NCI-H1417 treated with DMSO at 0.1 percent for 48 hours (cell line): ENCODE measurements at places on chromosomes 5 and 9.
A peak's percentile ranks its signal among the peaks of the same experiment; 100 is the strongest.

DNA sequence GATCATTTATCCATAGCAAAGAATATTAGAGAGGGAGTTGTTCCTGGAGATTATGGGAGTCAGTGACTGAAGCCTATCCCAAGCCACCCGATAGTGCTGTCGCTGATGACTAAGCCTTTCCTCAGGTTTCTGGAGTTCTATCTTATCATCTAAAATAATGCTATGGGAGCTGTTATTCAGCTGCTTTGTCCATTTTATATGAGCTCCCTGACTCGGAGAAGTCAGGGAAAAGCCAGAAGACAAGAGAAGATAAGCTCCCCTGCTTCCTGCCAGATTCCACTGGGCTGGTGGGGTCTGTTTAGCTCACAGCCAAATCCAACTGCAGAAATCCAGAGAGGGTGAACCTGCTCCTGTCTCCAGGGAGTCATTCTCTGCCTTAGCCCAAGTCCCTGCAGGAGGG is 148.2 kb downstream of the DROSHA start:
- no peak for DNase-seq

DNA sequence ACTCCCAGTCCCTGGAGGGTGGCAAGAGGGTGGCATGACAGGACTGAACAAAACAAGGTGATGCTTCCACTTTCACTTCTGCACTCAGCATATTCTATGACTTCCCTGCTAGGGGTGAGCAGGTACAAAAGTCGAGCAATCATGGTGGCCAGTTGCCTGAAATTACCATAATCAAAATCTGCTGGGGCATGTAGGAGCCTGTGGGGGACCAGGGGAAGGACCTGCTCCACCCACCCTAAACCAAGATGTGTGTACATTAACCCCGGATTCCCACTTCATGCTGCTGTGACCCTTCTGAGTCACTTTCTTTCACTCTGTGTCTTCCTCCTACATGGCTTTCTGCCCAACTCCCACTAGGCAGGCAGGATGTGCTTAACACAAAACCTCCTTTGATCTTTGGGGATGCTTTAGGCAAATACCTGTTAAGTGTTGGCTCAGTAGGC is 73.3 kb upstream of the PHF24 start:
- no peak for DNase-seq

- DNase-seq = no peak
Observed at GRCh38 chr9:127972236-127972871, 8.4 kb downstream of the EEIG1 start.

DNA sequence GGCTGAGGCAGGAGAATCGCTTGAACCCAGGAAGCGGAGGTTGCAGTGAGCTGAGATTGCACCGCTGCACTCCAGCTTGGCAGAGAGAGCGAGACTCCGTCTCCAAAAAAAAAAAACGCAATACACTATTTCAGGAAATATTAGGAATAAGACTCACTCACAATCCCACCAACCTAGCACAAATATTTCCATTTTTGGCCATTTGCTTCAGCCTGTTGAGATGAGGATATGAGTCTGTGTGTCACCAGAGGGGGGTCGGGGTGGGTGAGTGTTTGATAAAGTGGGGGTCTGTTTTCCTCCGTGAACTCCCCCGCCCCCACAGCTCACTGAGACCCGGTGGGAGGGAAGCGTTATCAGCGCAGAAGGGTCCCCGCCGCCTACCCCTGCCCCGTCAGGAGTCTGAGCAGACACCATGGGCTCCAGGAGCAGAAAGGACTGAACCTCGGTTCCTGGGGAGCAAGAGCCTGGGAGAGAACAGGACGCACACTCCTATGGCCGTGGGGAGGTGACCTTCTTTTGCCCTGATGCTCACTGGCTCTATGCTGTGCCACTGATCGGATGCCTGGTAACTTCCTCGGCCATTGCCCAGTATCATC is 153.8 kb upstream of the PHYKPL start:
- DNase-seq = no peak

DNA sequence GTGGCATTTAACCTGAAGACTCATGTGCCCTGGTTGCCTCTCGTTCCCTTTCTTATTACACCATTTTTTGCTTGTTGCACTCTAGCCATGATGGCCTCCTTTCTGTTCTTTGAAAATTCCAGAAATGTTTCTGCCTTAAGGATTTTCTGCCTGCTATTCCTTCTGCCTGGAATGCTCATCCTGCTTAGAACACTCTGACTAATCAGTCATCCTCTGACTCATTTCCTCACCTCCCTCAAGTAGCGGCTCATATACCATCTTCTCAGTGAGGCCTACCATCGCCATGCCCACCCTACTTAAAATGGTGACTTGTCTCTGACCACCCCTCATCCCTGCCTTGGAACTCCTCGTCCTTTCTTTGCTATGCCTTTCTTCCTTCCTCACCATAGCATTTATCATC is 68.8 kb downstream of the KIF4B start:
- DNase-seq = no peak

GRCh38 chr9:72952914-72953313 is at the start of gene ALDH1A1:
ALDH1A1 (minus strand) TSS chr9:72953053; CDS start chr9:72953000, 53 bp downstream.
- DNase-seq = peak; percentile 49

DNA sequence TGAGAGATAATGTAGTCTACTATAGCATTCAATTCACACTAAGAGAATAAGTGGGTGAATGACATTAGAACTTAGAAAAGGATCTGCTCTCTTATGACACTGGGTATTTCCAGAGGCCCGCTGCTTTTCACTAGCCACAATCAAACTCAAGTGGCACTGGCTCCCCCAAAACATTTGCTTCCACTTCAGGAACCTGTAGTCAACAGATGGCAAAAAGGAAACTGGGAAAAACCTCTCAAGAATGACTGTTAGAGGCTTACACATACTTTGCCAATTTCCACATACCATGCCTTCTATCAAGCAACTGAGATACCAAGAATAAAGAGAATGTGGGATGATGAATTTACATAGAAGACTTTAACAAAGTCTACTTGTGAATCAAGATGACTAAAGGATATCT is 11.2 kb downstream of the POC5 start:
- DNase-seq = no peak

GRCh38 chr9:32590898-32591297 is 17.9 kb upstream of the NDUFB6 start:
- no peak for DNase-seq

DNA sequence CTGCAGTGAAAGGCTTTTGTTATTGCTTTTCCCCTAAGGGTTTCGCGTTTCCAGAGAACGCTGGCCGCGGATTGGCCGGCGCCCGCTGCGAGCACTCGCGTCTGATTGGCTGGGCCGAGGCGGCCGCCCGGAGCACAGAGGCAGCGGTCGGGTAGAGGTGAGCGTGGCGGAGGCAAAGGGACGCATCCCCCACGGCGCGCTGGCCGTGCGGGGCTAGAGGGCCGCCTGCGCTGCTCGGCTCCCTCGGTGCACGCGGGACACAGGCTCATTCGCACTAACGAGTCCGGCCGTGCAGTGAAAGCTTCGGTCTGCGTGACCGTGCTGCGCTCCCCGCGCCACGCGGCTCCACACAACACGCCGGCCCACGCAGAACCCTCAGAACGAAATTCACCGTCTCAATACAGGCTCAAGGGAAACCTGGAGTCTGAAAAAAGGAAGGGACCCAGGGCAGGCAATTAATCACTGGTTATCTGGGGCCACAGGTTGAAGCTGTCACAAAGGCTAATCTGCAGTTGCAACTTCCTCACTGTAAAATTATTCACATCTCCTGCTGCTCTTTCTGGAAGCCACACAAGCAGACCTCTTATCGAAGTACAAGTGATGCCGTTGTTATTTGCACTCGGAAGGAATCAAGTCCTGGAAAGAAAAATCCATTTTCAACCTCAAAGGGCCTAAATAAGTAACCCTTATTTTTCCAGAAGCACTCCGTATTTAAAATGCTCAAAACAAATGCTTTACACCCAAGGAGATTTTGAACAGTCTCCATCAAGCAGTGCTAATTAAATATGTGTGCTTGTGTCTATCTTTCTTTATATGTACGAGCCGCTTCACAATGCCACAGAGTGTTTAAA is 94.6 kb downstream of the ZNF608 start:
- peak; percentile 45 for DNase-seq

DNA sequence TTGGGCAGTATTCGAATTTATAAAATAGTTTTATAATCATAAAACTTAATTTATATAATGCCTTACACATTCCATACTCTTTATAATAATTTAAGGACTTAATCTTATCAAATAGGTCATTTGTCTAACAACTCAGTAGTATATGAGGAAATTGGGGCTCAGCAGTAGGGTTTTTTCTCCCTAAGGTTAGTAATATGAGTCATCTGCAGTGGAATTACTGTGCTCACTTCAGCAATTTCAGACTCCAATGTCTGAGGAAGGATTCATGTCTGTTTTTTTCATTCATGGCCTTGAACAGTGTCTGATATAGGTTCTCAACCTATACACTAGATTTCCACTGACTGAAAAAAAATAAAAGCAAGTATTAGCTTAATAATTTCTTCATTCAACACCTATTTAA is 7.4 kb downstream of the DMRTA1 start:
- DNase-seq = no peak

GRCh38 chr5:158375531-158375930 is 516.6 kb upstream of the CLINT1 start:
- no peak for DNase-seq

- no peak for DNase-seq
Observed at GRCh38 chr5:127602896-127603844, 45.7 kb upstream of the CTXN3 start.

DNA sequence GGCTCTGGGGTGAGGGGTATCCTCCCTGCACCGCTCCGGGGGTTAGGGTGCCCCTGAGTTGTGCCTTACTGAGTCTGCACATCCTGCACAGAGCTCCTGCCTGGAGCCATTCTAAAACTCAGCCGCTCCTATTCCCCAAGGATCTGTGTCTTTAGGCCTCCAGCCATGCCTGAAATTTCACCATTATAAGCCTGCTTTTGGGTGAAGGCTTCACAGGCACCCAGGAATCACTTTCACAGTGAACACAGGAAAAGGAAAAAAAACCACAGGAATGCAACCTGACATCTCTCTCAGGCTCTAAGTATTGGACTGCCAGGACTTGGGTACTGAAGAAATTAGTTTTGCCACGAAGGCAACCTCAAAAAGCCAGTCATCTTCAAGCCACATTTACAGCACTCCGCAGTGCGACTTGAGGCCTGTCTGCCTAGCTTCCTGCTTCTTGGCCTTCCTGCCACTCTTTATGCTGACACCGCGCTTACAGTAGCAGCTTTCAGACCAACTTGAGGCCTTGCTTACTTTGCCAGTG is 30.9 kb downstream of the GALNT10 start:
- no peak for DNase-seq

DNA sequence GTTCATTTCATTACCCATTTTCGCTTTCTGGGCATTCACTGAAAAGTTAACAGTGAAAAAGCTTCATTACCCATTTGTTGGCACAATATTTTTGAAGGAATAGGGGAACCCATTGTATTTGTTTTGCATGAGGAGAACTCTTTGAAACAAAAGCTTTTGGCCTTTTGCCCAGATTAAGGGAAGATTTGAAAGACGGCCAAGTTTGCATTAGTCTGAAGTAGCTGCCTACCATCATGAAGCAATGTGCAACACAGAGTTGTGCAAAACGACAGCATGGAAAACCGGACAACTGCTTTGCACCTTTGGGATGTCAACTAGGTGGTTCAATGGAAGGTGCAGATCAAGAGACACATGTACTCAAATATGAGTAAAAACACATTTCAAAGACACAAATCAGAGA is 84.9 kb downstream of the TRPM3 start:
- DNase-seq = no peak

GRCh38 chr9:134437403-134438194 is 111.3 kb downstream of the RXRA start:
- DNase-seq = no peak

DNA sequence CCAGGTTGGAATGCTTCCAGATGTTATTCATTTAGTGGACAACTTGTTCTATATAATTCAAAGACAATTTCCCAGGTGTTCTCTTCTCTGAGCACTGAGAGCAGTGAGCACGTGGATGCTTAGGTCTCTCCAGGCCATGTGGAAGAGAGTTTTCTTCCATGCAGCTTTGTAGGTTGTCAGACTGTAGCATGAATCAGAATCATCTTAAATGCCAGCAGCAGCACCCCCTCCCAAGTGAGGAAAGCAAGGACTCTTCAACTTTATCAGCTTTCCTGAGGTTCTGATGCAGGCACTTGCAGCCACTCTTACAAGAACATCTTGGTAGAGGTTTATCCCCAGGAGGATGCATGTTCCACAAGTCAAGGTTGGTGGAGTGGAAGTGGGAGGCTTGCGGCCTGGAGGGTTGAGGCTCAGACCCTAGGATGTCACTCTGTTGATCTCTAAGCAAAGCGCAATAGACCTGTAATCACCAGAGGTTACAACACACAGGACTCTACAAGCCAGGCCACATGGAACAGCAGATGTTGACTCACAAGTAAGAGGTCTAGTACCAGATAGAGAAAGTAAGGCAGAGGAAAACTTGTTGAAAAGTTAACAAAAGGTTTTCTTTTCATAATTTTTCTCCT is 47.7 kb downstream of the UGCG start:
- no peak for DNase-seq

- no peak for DNase-seq
Observed at GRCh38 chr9:132200706-132201105, 38.8 kb downstream of the NTNG2 start.

DNA sequence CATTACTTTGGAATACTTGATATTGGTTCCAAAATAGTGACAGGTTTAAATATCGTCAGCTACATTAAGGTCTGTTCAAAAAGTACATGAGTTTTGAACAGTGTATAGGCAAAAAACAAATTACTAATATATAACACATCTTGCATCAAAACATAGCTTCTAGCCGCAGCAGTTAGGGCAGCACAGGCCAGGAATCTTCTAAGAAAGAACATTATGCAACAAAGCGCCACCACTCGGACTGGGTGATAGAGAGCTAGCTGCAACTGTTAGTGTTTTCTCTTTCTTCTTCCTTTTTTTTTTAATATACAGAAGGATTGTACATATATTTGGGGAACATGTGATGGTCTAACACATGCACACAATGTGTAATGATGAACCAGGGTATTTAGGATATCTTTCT is 504.5 kb downstream of the NR2F1-AS1 start:
- no peak for DNase-seq

DNA sequence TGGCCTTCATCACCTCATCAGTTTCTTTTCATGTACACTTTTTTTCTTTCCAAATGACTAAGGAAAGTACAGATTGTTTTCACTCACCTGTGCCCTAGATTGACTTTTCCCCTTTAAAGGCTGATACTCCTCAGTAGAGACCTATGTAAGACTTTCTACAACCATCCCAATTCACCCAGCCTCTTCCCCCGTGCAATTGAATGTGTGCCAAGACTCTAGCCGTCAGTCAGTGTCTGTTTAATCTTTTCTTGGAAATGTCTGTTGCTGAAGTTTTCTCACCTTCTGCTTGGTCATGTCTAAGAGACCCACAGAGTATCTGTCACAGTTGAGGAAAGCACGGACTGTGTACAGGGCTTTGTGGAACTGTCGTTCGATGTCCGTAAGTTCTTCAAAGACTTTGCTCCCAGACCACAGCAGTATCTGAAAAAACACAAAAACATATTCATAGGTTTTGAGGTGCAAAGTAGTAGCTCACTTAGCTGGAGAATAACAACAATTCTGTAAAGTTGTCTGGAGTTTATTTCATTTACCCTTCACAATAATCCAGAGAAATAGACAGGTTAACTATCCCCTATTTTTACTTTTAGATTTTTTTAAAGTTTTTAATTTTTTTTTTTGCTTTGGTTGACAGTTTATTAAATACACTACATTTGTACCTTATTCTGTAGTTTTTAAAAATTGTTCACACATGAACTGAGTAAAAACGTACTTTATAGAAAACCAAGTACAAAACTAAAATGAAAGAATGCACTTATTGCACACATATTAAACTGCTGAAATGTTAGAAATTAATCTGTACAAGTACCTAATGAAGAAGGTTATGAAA is 13.6 kb downstream of the PDE6A start:
- DNase-seq = no peak
